ENCODE measurements at places on chromosomes 7 and 10.

DNA sequence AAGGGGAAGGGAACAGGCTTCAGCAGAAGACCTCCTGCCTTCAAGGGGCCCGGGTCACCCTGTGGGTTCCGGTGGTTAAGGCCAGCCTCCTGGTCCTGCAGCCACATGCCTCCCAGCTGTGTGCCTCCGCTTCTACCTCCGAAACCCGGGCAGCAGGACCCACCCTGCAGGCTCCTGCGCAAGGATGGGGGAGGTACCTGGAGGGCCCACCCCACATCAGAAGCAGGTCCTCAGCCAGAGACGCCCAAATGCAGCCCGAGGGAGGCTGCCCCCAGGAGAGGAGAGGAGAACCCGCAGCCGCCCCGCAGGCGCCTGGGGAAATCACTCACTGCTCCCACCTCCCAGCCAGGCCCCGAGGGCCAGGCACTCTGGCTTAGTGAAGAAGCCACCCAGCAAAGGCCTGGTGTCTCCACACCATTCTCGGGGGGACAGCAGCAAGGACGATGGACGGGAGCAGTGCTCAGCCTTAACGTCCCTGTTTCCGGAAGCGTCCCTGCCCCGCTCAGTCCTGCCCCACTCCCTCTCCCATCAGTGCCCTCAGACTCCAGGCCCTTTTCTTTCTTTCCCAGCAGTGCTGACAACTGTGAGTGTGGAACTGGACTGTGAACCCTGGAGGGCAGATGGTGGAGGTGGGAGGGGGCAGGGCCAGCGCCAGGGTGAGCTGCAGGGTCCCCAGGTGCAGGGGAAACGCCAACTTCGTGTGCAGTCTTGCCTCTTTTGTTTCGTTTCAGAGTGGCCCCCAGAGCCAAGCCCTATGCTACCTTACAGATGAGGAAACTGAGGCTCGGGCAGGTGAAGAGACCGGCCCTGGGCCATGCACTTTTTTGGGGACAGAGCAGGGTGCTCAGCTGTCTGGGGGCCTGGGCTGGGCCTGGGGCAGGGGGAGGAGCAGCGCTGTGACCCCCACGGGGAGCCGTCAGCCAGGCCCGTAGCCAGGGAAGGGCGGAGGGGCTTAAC is 138.0 kb downstream of the FAM53B start:
- DNase-seq, result no peak

DNA sequence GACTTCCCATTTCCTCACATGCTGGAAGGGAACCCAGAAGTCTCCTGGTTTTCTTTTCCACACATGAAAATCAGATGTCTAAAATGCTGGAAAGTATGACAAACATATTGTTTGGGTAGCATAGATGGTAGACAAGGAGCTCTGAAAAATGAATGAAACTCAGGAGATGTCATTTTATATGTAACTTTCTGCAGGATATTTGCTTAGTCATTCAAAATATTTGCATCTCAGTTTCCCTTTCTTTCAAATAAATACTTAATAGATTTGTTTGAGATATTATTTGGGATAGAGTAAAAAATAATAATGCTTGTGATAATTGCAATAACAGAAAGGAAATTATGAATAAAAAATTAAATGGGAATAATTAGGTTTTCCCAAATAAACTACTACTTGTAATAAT is 298.9 kb upstream of the ADARB2 start:
- DNase-seq, result no peak

DNA sequence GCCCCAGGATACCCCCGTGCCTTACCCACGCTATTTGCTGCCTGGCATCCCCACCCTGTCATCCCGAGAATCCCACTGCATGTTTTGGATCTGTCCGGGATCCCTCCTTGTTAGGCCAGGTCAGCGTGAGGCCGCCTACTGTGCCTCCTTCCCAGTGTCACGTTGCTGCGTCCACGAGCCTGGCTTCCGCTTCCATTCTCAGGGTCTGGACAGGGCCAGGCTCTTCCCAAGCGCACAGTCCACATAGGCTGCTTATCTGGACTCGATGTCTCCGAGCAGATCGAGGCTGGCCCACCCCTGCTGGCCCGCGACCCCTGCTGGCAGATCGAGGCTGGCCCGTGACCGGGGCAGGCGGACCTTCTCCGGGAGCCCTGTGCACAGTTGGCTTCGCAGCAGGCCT is 27.1 kb downstream of the FOXK1 start:
- no peak for DNase-seq

DNA sequence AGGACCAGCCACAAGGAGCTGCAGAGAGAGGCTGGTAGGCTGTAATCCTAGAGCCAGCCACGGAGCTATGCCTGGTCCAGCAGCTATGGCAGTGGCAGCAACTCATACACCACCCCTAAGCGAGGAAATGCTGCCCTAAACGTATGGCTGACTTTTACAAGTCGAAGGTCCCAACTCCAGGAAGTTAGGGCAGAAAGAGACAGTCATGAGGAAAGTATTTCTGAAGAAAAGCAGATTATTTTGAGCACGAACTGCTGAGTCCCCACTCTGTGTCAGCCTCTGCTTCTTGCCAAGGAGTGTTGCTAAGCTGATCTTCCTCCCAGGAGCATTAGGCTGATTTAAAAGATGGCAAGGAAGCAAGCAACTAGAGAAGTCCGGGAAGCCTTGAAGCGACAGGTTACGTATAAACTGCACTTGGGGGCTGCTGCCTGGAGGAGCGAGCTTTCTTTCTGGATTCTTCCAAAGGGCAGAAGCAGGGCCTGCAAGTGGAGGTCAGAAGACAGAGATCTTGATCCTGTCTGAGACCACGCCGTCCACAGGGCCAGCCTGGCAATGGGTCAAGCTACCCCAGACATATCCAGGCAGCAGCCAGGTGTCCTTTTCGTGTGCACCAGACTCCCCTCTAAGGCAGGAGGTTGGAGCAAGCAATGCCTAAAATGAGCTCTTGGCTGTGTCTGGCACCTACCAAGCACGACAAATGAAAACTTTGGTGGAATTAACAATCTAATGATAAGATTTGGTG is 39.4 kb downstream of the PLXNA4 start:
- no peak for DNase-seq

DNA sequence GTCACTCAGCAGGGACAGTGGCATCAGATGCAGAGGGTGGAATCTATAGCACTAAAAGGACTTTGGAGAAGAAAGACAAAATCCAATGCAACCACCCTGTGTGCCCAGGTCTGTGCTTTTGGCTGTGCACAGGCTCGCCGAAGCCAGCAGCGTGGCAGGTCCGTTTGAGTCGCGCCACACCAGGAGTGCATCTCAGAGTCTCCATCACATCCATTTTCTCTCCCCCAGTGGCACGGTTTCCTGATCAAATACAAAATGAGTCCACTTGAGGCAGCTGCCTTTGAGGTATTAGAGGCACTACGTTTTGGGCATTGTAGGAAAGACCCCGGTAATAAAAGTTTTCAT is 23.4 kb upstream of the PROSER2 start:
- DNase-seq, result no peak

DNA sequence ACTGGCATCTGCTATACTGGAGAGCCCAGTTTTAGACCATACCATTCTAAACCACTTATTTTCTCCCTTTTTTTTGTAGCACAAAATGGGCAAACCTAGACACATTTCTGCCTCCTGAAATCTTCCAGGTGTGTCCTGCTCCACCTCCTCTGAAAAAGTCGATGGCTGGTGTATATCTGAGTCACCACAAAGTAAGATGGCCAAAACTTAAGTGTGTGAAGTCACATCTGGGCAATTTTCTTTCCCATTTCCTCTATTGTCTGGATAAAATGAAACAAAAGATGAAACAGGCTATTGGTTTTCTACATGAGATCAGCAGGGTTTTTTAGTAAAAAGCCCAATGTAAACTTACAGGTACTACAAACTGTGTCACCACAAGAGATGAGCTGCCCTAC is 65.5 kb downstream of the OSBPL3 start:
- DNase-seq, result no peak

- no peak for DNase-seq
Observed at GRCh38 chr10:27542812-27543211, 38.7 kb downstream of the RAB18 start.

GRCh38 chr10:82980321-82980720 is 1105.3 kb downstream of the NRG3 start:
- DNase-seq, result no peak

DNA sequence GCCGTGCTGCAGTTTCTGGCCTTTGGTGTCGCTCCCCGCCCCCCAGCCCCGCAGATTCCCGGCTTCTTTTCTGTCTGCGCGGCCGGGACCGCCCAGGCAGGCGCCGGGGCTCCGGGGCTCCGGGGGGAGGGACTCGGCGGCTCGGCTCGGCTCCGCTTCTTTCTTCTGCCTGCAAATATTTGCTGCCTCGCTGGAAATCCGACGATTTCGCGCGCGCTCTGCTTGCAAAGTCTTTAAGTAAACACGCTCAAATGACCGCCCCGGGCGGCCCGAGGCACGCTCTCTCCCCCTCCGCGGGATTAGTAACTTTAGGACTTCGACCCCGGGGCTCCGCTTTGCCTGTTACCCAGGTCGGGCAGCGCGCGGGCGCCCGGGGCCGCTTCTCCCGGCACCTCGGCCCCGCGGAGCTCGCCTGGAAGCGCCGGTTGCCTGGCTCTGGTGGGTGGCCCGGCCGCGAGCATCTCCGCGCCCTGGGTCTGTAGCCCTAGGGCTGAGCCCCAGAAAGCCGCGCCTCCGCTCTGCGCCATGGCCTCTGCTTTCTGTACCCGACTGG is 3.9 kb upstream of the GATA3 start:
- DNase-seq, result no peak

DNA sequence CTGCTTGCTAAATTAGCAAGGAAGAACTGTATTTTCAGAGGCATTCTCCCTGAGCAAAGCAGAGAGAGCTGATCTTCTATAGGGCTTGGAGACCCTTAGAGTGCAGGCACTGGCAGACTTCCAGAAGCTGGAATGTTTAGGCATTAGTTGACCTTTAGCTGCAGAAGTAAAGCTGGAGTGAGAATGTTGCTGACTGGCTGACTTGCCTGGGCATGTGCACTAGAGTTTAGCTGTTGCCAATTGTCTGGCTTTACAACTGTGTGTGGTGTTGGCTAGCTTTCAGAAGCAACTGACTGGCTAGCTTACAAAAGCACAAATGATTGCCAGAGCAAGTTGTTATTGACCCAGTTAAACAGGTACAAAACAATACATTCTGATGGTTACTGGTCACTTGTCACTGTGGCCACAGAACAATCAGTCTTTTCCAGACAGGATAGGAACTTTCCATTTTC is 25.1 kb downstream of the FAM13C start:
- DNase-seq, result peak; percentile 84

GRCh38 chr10:7135188-7135587 is 275.6 kb downstream of the SFMBT2 start:
- no peak for DNase-seq

- DNase-seq, result no peak
Observed at GRCh38 chr10:91071786-91072185, 148.7 kb upstream of the PCGF5 start.

- no peak for DNase-seq
Observed at GRCh38 chr7:36047091-36047658, 105.9 kb upstream of the EEPD1 start.

All from anterior cingulate cortex (tissue), 58 donors.